ENCODE measurements at places on chromosomes 3 and 15.

DNA sequence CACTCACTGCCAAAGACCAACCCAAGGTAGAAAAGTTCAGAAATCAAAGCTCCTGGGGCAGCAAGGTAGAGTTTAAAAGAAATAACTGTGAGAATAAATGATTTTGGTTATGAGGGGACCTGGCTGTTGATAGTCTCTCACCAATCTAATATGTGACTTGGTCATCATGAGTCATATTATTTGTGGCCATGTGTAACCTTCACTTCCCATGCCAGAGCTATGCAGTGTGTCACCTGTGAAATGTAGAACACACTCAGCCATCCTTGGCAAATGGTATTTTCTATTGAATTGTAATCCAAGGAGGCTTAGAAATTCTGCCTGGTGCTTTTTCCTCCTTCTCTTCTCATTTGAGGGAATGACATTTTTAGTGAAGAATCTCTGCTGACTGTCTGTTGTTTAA is 184.2 kb upstream of the STAC start:
- no peak for DNase-seq

GRCh38 chr3:53194210-53195065 is 33.4 kb downstream of the PRKCD start:
- DNase-seq = no peak

DNA sequence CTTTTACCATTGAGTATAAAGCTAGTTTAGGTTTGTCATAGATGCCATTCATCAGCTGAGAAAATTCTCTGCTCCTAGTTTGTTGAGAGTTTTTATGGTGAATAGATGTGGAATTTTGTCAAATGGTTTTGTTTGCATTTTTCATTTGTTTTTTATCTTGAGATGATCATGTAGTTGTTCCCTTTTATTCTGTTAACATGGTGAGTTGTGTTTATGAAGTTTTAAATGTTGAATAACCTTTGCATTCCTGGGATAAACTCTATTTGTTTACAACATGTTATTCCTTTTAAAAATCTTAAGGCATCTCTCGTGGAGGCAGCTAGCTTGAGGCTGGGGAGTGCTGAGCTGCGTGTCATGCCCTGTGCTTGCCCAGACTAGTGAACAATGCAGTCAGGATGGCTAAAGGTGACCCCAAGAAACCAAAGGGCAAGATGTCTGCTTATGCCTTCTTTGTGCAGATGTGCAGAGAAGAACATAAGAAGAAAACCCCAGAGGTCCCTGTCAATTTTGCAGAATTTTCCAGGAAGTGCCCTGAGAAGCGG is 48.5 kb downstream of the ANAPC13 start:
- no peak for DNase-seq

GRCh38 chr3:62378311-62378789 is 5.0 kb upstream of the FEZF2 start:
- DNase-seq = no peak

DNA sequence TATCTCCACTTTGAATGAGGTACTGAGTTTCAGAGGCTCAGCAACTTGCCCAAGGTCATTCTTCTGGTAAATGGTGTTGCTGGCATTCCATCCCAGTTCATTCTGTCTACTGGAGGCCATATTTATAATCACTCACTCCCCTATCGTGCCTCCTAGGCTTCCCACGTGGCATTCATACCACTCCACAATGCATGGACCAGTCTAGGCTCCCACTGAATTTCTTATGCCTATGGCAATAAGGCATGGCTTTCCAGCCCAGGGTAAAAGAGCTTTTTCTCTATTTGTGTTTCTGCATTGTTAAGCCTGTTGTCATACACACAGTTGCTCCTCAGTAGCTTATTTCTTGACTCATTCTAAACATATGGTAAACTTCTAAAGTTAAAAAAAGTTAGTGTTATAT is 19.9 kb downstream of the BBX start:
- DNase-seq = no peak

- no peak for DNase-seq
Observed at GRCh38 chr3:129047553-129047839, 13.1 kb upstream of the GP9 start.

- DNase-seq = no peak
Observed at GRCh38 chr3:59654123-59654479, 604.3 kb upstream of the CFAP20DC start.

DNA sequence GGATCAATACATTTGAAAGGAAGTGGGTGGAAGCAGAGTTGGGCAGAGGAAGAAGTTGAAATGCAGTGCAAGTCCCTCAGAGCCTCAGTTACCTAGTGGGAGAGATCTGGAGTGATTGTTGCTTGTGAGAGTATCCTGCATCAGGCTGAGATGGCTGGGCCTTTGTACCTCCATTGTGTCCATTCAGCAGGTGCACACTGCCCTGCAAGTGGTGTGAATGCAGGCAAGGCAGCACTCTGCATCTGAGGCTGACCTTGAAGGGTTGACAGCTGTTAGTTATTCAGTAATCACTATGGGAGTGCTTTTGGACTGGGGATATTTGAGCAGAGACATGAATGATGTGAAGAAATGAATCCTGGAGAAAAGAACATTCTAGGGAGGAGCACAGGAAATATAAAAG is 25.2 kb downstream of the ATP6V1A start:
- DNase-seq = no peak

DNA sequence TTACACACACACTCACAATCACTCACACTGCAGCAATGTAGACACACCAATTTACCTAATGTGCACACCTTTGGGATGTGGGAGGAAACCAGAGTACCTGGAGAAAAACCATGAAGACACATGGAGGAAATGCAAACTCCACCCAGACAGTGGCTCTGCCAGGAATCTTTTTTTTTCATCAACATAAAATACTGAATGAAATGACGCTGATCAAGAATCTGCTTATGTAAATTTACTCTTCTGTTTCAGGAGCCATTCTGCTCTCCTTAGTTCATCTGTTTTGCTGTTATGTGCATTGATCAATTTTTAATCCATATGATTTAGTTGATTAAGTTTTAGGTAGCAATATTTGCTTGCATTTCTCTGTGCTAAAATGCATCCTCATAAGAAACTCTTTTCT is 414.2 kb upstream of the CCDC54 start:
- no peak for DNase-seq

Data from CD8-positive, alpha-beta memory T cell (primary cell).